ENCODE measurements at places on chromosomes 11 and 22.

- DNase-seq: no peak
These were observed 40.6 kb downstream of the NECTIN1 start for GRCh38 chr11:119688356-119688755.

DNA sequence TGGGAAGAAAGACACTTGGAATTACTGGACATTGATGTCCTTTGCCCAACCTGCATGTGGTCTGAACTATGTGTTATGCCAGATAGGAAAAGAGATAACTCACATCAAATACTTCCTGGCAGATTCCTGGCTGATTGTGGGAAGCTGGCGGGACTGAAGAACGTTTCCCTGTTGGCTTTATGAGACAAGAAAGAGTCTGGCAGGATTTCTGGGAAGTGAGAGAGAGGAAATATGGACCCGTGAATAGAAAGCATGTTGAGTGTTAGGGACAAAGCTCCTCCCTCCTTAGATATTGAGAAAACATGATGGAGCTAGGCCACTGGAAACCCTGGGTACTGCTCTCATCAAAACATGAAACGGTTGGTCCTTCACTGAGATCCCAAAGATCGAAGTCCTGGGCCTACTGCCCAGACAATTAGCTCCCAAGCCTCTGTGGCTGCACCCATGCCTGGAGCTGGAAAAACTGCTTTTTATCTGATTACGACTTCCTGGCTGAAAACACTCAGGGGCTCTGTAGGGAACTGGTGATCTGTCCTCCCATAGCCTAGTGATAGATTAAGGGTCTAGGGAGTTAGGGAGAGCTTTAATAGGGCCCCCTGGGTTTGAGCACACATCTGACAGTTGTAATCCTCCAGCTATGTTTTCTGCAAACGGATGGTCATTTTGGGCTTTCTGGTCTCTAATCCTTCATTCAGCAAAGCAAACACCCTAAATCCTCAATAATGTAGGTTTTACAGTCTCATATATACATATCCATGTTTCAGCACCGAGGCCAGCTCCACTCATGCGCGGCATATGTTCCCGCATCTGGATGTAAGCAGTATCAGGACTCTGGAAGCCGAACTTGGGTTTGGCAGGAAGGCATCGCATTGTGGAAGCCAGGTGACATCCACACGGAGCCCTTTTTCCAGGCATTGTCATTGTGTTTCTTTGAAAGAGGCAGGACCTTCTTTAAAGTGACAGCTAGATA is 6.1 kb upstream of the B3GAT1 start:
- no peak for DNase-seq

DNA sequence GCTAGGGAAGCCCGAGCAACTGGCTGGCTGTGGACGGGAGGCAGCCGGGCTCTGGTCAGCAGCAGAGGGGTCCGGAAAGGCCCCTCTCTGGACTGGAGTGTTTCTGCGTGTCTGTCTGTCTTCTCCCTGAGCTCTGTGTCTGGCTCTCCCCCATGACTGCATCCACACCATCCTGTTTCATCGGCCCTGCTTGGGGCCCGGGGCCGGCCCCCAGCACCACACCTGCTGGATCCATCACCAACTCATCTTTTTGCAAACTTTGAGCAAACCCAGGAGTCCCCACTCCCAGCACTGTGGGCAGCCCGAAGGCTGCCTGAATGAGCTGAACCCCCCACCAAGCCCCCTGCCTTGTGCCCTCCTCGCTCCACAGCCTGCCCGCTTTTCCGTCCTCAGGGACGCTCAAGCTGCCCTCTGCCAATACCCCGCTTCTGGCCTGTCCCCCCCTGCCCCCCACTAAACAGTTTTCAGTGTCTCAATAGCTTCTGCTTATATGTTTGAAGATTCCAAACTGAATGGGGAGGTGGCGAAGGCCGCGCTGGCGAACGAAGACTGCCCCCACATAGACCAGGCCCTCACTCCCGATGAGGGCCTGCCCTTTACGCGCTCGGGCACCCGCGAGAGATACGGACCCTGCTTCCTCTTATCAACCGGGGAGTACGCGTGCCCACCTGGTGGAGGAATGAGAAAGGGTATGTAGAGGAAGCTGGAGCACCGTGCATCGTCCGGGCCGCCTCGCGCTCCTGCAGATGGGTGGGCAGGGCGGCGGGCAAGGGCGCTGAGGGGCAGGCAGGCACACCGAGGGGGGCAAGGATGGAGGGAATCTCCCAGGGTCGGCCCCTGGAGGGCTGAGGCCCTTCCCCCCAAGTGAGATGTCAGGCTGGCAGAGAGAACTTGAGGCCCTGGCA is 44.6 kb downstream of the KCNC1 start:
- no peak for DNase-seq

DNA sequence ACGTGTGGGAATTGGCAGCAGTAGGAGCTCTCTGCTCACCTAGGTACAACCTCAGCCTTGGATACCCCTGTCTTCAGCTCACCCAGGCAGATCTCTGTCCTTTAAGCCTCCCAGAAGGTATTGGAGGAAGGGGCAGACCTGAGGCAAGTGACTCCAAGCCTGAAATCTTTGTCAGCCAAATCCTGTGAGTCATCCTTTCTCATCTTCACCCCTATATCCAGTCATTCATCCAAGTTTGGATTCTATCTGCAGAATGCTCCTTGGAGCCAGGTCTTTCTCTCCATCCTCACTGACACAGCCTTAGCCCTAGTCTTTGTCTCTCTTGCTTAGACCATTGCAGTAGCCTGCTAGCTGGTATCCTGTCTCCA is 10.4 kb upstream of the THY1 start:
- DNase-seq: no peak

DNA sequence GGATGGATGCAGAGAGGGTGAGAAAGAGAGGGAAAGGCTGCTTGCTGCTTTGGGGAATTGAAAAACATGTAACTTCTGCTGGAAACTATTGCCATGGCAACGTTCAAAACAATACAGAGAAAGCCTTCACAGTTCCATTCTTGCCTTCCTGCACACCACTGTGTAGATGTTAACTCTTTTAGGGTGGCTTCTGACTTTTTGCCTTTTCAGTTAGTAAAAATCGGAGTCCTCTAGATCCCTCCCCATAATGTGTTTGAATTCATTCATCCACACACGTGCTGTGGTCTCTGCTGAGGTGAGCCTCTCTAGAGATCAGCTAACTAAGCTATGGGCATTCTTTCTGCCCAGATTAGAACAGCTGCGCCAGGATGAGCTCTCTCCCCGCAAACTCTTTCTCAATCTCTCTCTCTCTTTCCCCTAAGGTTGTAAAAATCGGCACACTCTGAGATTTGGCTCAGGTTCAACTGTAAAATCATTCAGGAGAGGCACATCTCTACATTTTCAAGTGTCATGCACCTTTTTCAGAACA is 1178.3 kb downstream of the LRRC4C start:
- DNase-seq: no peak

GRCh38 chr11:101786916-101787315 is 127.9 kb upstream of the CEP126 start:
- no peak for DNase-seq

DNA sequence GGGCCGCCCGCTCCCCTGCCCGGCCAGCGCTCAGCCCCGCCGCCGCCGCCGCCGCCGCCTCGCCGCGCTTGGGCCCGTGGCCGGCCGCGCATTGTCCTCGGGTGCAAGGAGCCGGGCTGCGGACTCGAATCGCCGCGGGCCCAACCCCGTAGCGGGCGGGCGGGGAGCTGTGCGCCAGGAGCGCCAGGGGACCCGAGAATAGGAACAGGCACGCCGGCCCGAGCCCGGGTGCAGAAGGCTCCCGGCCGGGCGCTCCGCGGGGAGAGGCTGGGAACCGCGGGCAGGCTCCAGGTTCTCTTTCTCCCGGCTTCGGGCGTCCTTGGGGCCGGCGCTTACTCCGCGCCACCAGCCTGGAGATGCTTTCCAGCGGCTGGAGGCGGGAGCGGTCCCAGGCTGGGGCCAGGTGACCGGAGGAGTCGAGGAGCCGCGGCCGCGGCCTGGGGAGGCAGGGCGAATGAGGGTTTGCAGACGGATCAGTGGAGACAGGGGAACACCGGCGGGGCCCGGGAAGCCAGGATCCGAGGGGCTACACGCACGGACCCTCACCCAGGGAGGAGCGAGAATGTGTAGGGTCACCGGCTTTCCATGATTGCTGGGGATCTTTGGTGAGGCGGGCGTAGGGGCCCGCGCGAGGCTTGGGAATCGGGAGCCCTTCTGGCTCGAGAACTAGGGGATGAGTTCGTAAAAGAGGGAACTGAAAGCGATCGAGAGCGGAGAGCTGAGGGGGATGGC is 726 bp downstream of the PKNOX2 start:
- DNase-seq: no peak

DNA sequence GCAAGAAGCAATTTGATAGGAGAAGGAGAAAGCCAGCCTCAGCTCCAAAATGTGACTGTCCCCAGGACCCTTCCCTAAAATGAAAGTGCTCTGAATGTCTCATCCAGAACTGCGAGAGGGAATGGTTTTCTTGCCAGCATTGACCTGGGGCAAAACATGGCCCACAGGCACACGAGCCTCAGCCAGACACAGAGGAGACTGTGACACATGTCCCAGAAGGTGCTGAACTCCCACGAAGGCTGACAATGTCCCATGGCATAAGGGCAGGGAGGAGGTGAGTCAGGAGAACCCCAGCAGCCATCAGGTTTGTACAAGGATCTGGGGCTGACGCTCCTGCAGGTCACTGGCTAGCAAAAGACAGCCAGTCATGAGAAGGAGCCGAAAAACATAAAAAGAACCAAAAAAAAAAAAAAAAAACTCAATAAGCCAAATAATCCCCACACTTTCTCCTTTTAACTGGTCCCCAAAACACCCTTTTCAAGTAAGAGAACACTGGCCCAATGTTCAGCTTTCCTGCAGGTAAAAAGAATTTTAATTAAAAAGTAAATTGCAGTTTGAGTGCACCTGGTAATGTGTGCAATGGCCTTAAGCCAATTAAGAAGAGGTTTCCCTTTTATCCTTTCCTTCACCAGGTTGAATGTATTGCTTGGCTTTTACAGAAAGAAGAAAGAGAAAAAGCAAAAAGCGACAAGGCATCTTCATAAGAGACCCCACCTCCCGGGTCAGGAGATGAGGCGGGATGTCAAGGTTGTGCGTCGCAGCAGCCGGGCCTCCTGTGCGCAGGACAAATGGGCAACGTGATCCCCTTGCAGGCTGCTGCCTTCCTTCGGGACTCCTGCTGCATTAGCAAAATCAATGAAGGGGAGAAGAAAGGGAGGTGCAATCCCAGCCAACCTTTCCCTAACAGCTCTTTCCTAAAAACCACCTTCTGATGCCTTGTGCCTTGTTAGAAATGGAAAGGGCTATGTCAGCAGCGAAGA is 43.6 kb downstream of the GALNT18 start:
- no peak for DNase-seq

Measured in cerebellar nuclear complex (tissue), 1 donor.